ENCODE measurements at places on chromosomes 6 and 20.

DNA sequence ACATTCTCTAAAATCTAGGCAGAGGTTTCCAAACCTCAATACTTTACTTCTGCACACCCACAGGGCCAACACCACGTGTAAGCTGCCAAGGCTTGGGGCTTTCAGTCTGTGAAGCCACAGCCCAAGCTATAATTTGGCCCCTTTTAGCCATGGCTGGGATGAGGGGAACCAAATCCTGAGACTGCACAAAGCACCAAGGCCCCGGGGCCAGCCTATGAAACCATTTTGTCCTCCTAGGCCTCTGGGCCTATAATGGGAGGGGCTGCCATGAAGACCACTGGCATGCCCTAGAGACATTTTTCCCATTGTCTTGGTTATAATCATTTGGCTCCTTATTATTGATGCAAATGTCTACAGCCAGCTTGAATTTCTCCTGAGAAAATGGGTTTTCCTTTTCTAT lies 513.0 kb upstream of the ADGRB3 start:
- DNase-seq, result no peak

DNA sequence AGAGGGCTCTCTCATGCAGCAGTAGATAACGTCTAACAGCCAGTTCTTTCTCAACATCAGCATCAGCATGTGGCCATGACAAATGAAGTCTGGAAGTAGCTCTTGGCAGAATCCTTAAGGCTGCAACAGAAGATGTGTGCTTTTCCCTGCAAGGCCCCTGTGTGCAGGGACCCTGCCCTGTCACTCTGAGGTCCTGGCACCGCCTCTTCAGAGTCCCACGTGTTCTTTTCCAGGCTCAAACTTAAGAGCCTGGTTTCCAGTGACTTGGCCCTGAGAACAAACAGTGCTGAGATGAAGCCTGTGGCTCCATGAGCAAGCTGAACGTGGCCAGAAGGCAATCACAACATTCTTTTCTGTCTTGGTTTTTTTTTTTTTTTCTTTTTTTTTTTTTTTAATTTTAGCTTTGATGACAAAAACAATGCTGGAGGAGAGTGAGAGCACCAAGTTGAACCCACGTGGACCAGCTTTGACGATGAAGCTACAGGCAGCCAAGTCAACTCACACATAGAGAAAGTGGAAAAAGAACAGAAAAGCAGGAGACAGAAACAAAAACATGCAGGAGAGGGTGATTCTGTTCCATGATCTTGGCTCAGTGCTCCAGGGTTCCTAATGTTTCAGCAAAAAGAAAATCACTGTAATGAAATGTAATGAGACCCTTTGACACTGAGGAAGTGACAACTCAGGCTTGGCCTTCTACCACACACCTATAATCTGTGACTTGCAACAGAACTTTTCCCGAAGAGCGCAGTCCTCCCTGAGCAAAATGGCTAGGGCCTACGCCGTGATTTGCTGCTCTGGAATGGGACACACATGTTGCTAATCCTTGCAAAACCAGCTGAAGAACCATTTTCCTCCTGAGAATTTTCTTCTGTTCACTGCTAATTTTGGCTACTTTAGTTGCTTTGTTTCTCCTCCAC lies 86.1 kb downstream of the FOXC1 start:
- DNase-seq, result no peak

GRCh38 chr6:161438430-161439030 lies 164.7 kb upstream of the AGPAT4 start:
- DNase-seq, result no peak

DNA sequence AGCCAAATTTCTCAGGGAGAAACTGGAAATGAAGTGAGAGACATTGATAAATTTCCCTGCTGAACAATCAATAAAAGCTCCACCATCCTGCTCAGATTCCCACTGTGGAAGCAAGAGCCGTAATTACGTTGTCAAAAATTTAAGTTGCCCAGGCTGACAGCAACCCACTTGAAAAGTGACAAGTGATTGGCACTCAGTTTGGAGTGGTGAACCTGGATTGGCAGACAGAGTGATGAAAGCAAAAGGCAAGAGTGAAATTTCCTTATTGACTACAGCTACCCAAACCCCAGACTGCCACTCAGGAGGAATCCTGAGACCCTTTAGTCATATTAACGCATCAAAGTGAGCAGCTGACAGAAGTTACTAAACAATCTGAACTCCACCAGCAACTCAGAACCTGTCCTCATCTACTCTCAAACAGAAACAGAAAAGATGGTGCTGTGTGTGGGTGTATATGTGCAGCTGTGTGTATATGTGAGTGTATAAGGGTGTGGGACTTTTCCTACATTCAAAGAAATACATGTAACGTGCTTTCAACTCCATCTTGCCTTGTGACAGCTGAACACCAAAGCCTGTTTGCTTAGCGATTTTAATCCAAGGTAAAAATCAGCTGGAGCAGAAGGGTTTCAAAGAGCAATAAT lies 157.4 kb downstream of the PKHD1 start:
- no peak for DNase-seq

- no peak for DNase-seq
Observed at GRCh38 chr20:22555791-22556564, 28.4 kb downstream of the FOXA2 start.

DNA sequence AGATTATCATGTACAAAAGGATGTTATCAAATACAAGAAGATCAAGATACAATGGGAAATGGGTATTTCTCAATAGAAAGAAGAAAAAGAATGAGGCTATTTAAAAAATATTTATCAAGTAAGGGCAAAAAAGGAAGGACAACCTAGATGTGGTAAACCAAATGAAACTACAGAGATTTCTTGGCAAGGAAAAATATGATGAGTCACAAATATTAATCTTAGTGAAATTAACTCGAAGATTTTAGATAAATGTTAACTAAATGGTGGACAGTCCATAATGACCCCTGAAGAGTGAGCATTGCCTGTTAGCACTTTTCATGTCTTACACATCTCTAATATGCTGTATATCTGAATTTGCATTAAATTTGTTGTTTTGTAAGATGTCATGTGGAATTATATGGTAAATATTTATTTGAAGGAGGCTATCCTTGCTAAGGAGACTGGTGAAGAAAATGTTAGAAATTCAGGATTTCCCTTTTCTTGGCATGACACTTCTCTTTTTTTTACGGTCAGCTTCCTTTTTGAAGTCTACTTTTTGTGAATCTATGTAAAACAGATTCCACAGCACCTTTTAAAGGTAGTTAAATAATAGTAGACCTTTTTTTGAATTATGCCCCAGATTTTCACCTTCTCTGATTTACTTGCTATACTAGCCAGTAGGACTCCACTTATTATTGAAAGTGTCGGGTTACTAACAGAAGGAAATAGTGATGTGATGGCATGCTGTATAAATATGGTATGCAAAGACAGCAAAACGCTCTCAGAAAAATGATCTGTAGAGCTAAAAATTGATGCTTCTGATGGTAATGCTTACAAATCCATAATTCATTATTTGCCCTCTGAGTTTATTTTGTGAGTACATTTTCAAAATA lies 120.5 kb downstream of the HIVEP1 start:
- no peak for DNase-seq

GRCh38 chr6:134003542-134003951 lies 48.9 kb downstream of the SLC2A12 start:
- DNase-seq, result no peak

DNA sequence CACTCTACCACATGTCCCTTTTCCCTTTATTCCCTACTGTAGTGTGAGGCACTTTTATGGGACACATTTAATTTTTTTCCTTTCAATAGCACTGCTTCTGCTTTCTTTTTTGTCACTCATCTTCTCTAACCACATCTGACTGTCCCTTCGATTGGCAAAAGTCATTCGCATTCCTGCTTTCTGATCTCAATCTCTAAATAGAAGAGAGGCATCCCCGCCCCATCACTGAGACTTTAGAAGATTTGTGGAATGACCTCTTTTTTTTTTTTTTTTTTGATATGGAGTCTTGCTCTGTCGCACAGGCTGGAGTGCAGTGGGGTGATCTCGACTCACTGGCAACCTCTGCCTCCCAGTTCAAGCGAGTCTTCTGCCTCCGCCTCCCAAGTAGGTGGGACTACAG lies 9.1 kb downstream of the ZNF292 start:
- DNase-seq, result no peak

GRCh38 chr6:109381061-109381746 lies 1.1 kb downstream of the CD164 start:
- peak; percentile 55 for DNase-seq

GRCh38 chr20:41306061-41306727 lies 11.3 kb downstream of the ZHX3 start:
- DNase-seq, result no peak

- peak; percentile 63 for DNase-seq
Observed at GRCh38 chr20:63223121-63223825, 7.3 kb upstream of the YTHDF1 start.

DNA sequence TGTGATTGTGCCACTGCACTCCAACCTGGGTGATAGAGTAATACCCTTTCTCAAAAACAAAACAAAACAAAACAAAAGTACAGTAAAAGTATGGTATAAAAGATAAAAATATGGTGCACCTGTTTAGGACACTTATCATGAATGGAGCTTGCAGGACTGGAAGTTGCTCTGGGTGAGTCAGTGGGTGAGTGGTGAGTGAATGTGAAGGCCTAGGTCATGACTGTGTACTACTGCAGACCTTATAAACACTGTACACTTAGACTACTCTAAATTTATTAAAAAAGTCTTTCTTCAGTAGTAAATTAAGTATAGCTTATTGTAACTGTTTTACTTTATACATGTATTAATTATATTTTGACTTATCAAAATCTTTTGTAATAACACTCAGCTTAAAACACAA lies 46.0 kb downstream of the ZFP64 start:
- no peak for DNase-seq

DNA sequence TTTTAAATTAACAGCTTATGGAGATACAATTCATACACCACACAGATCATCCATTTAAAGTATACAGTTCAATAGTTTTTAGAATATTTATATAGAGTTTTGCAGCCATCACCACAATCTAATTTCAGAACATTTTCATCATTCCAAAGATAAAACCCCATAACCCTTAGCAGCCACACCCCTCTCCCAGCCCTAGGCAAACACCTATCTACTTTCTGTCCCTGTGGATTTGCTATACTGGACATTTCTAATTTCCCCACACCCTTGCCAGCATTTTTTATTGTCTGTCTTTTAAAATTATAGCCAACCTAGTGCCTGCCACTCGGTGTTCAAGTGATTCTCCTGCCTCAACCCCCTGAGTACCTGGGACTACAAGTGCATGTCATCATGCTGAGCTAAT lies 23.0 kb upstream of the AKAP7 start:
- DNase-seq, result no peak

- no peak for DNase-seq
Observed at GRCh38 chr20:11676630-11677287, 240.9 kb upstream of the BTBD3 start.

DNA sequence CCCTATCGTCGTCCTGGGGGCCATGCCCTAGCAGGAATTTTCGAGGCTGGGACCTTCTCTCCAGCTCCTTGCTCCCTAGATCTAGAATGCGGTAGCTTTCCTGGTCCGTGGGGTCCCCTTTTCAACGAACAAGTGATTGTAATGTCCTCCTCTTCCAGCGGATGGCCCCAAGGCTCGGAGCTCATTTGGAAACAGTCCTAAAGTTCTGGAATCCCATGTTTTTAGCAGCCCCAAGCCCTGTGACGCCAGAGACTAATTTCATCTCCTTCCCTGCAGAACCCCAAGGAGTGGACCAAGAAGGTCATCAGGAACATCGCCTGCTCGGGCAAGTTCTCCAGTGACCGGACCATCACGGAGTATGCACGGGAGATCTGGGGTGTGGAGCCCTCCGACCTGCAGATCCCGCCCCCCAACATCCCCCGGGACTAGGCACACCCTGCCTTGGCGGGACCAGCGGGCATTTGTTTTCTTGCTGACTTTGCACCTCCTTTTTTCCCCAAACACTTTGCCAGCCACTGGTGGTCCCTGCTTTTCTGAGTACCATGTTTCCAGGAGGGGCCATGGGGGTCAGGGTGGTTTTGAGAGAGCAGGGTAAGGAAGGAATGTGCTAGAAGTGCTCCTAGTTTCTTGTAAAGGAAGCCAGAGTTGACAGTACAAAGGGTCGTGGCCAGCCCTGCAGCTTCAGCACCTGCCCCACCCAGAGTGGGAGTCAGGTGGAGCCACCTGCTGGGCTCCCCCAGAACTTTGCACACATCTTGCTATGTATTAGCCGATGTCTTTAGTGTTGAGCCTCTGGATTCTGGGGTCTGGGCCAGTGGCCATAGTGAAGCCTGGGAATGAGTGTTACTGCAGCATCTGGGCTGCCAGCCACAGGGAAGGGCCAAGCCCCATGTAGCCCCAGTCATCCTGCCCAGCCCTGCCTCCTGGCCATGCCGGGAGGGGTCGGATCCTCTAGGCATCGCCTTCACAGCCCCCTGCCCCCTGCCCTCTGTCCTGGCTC lies 48.5 kb downstream of the PYGB start:
- peak; percentile 54 for DNase-seq

DNA sequence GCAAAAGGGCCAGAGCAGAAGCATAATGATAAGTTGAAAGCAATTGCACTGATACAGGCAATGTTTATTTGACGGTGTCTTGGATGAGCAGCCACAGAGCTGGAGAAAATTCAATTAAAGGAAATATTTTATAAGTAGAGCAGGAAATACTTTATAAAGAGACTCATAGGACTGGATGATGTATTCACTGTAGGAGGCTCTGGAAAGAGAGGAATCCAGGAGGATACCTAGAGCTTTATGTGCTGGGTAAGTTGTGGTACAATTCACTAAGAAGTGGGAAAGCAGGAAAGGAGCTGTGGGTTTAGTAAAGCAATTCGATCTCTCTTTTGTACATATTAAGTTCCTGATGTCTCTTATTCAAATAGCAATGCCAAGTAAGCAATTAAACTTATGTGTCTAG lies 86.3 kb downstream of the C6orf118 start:
- DNase-seq, result no peak

DNA sequence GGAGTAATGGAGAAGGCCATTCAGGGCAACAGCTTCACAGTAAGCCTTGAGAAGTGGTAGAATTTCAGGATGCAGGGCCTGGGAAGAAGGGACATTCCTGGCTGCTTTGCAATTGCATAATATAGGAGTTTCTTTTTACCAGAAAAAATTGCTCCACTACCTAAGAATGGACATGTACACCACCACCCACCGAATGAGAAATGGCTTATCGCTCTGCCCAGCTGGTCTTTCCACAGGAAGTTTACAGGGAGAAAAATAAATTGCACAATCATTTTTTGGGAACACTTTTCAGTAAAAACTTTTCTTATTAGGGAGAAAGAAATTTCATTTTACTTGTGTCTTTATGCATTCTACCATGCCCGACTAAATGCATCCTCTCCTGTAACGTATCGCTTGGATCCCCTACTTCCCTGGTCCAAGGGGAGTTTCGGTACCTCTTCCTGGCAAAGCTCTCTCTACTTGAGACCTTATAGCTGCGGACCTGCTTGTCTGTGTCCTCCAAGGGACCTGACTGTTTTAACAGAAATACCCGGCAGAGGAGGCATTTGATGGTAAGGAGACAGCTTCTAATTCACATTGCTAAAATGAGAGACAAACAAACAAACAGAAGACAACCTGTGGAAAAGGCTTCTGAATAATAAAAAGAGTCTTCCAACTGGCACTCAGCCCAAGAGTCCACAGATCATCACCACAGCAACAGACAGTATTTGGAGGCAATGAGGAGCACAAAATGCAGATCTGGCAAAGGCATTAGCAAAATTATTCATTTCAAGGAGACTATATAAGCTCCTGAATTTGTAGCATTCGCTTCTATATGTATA lies 54.2 kb downstream of the MAP3K5 start:
- DNase-seq, result no peak

- DNase-seq, result no peak
Observed at GRCh38 chr6:45411959-45412358, 34.2 kb upstream of the SUPT3H start.

GRCh38 chr6:74256781-74257180 lies 560.8 kb downstream of the CD109 start:
- DNase-seq, result no peak

GRCh38 chr6:157994125-157994795 lies 12.6 kb downstream of the SYNJ2 start:
- no peak for DNase-seq

- no peak for DNase-seq
Observed at GRCh38 chr6:134029495-134030455, 22.6 kb downstream of the SLC2A12 start.

Measured in activated CD8-positive, alpha-beta memory T cell treated with anti-CD3 and anti-CD28 coated beads, Interleukin-2, amount 10 ng/mL, durations not matched to agents 7 days and 5 days (primary cell).